ENCODE measurements at places on chromosomes 13 and 19.

GRCh38 chr19:33508431-33508830 lies 13.2 kb downstream of the PEPD start:
- no peak for DNase-seq

GRCh38 chr13:26230703-26231102 lies 8.6 kb upstream of the RNF6 start:
- DNase-seq, result no peak

DNA sequence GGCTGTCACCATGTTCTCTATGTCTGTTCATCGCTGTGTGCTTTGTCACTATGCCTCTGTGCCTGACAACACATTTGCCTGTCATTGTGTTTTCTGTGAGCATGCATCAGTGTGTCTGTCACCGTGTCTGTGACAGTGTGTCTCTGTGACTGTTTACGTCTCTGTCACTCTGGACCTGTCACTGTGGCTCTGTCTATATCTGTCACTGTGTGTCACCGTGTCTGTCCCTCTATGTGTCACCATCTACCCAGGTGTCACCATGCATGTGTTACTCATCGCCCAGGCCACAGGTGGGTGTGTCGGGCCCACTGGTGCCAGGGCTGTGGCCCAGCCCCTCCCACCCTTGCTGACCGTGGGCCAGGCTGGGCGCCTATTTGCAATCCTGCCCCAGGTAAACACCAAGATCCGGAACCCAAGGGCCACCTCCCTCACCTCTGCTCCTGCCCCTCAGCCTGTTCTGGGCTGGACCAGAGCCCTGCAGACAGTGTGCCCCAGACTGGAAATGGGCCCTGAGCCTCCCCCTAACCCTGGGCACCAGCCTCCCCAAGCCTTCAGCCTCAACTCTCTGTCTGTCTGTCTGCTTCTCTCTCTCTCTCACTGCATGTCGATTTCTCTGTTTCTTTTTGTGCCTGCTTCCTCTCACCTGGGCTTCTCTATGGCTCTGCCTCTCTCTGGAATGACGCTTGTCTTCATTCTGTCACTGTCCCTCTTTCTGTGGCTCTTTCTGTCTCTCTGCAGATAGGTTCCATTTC lies 7.7 kb downstream of the IRF2BP1 start:
- no peak for DNase-seq

DNA sequence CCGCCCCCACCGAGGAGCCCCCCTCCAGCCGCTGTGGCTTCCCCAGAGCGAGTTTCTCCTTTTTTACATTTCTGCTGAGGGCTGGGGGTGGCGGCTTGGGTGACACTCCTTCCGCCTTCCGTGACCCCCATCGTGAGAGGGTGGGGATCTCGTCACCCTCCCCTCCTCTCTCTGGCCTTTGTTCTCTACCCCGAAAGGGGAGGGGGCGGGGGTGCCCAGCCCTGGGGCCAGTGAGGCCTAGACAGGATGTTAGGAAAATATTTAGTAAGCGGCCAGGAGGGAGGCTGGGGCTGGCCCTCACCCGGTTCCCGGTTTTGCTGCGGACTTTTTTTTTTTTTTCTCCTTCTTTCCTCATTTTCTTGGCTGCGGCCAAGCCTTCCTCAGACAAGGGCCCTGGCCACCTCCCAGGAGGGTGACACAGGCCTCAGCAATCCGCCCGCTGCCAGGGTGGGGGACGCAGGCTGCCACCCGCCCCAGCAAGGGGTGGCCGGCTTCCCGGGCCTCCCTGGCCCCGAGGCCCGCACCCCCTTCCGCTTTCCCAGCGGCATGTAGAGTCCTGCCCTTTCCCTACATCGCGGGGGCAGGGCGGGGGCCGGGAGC lies 3.9 kb downstream of the MIDN start:
- DNase-seq, result peak; percentile 34

DNA sequence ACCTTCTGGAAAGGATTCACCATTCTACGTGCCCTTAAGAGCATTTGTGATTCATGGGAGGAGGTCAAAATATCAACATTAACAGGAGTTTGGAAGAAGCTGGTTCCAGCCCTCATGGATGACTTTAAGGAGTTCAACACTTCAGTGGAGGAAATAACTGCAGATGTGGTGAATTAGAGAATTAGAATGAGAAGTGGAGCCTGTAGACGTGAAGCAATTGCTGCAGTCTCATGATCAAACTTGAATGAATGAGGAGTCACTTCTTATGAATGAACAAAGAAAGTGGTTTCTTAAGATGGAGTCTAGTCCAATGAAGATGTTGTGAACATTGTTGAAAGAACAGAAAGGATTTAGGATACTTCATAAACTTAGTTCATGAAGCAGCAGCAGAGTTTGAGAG lies 129.1 kb downstream of the TNFRSF19 start:
- no peak for DNase-seq

GRCh38 chr19:4448147-4448985 lies 9.2 kb downstream of the UBXN6 start:
- DNase-seq, result no peak

DNA sequence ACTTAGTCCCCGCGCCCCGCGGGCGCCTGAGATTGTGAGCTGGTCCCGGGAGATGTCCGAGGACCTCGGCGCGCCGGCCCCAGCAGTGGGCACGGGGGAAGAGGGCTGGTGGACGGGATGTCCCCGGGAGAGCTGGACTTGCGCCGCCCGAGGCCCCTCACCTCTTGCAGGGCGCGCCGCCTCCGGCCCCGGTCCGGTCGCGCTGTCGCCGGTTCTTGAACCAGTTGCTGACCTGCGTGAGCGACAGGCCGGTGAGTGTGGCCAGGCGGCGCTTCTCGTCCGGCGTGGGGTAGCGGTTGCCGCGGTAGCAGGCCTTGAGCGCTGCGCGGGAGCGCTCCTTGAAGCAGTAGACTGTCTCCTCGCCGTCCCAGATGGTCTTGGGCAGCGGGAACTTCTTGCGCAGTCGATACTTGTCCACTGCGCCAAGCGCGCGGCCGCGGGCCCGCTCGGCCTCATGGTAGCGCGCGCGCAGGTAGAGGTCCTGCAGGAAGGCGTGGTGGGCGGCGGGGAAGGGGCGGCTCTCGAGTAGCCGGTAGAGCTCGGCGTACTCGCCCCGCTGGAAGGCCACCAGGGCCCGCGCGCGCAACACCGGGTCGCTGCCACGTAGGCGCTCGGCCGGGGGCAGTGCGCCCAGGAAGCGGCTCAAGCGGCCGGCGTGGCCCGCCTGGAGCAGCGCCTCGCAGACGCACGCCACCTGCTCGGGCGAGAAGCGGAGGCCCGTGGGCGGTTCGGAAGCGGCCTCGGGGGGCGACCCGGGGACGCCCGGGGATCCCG lies 984 bp downstream of the SIX5 start:
- DNase-seq, result peak; percentile 66

- peak; percentile 72 for DNase-seq
Measured at GRCh38 chr13:80339912-80340650, 845 bp downstream of the SPRY2 start.

DNA sequence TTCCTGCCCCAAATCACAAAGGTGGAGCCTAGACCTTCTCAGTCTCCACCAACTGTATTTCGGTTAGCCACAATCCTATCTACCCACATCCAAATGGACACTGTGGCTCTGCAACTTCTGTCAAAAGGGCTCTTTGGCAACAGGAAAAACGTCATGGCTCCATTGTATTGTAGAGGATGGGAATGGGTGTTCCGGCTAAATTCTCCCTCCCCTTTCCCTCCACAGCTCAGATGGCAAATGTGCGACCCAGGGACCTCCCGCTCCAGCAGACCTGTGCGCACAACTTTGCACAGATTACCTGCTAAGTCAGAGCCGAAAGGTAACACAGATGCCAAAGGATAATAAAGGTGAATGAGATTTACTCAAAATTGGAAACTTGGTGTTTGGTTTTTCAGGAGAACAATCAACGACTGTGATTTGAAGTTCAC lies 968 bp upstream of the KL start:
- DNase-seq, result no peak

- DNase-seq, result peak; percentile 94
Measured at GRCh38 chr13:112885782-112886268, 83.2 kb upstream of the MCF2L start.

- DNase-seq, result no peak
Measured at GRCh38 chr19:7699003-7699402, 2.9 kb downstream of the FCER2 start.

- DNase-seq, result no peak
Measured at GRCh38 chr13:66926200-66926850, 303.8 kb downstream of the PCDH9 start.

GRCh38 chr19:51644636-51645271 lies 1.9 kb downstream of the SIGLEC14 start:
- no peak for DNase-seq

- DNase-seq, result no peak
Measured at GRCh38 chr13:48738311-48738710, 84.6 kb downstream of the CYSLTR2 start.

DNA sequence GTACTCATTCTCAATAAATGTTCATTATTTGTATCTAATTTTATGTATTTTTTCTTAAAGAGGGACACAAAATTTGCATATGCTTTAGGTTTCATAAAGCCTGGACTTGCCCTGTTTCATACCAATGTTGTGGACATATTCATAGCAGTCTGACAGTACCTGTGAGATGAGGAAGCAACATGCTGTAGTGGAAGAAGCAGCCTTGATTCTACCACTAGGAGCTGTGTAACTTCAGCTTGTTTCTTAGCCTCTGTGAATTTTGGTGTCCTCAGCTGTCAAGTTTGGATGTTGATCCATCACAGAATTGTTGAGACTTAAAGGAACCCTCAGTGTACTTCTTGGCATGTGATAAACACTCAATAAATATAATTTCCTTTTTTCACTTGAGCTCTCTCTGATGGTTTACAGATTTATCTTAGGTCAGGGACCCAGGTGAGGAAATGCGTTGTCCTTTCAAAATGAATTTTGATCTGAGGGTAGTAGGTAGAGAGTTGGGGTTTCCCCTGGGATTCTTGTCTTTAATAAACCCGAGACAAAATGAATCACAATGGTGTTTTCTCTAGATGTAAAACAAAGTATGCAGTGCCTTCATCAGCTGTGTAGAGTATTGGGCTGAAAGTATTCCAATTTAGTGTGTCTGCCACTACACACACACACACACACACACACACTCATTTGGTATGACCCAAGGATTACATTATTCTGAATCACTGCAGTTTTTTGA lies 152.1 kb downstream of the KCNRG start:
- DNase-seq, result no peak

DNA sequence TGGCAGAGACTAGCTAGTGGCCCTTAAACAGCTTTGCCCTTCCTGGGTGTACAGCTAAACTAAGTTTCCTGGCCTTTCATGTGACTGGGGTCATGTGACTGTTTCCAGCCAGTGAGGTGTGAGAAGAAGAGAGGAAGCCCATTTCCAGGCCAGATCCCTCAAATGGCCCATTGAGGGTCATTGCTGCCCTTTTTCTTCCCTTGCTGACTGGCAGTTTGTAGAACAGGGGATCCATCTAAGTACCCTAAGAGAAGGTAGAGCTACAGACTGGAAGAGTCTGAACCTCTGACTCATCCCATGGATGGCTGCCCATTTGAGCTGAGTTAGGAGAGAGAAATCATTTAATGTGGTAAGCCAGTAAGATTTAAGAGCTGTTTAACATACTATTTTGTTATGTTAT lies 2.8 kb downstream of the SWSAP1 start:
- DNase-seq, result no peak

- DNase-seq, result no peak
Measured at GRCh38 chr19:34759218-34759917, 13.6 kb downstream of the ZNF599 start.

- no peak for DNase-seq
Measured at GRCh38 chr19:21474671-21475181, 30.7 kb upstream of the ZNF429 start.

- DNase-seq, result no peak
Measured at GRCh38 chr13:110310541-110311442, 3.7 kb downstream of the COL4A2 start.

DNA sequence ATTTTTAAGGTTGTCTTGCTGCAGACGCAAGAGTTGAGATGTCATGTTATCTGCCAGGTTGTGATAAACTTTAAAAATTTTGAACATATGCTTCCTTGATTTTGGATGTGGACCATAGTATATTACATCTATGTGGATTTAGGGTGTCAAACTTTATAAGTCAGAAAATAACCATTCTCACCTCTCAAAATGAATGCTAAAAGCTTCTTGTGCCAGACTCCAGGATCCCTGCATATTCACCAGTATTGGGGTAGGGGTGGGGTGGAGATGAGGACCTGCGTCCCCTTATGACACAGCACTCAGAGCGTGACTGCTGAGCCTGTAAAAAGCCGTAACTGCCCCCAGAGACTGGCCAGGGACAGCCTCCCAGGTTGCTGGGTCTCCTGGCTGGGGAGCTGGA lies 524.4 kb downstream of the LMO7 start:
- DNase-seq, result no peak

DNA sequence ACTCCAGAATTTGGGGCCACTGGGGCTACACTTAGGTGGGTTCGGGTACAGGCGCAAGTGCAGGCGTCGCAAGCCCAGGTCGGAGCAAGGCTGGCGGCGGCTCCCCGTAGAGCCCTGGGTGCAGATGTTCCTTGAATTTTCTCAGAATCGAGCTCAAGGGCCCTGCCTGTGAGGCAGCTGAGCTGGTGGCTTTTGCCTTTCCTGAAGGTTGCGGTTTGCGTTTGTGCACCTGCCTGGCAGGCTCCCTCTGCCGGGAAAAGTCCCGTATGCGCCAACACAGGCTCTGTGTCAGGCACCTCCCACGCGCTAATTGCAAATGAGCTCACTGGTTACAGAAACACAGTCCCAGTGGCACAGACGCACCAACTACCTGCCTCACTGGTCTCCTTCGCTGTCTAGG lies 5.9 kb downstream of the DOHH start:
- DNase-seq, result no peak

DNA sequence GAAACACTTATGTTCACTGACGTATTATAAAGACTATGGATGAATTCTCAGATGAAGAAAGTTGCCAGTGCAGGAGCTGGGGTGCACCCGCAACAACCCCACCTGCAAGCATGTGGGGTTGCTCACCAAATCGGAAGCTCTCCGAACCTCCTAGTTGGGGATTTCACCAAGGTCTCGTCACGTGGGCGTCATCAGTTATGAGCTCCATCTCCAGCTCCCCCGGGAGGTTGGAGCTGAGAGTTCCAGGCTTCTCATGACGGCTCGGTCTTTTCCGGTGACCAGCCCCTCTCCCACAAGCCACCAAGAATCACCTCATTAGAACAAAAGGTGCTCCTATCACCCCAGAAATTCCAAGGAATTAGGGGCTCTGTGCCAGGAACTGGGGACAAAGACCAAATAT lies 46.1 kb upstream of the TUBGCP3 start:
- DNase-seq, result no peak

GRCh38 chr19:44657211-44657921 lies 13.7 kb downstream of the PVR start:
- DNase-seq, result peak; percentile 76

DNA sequence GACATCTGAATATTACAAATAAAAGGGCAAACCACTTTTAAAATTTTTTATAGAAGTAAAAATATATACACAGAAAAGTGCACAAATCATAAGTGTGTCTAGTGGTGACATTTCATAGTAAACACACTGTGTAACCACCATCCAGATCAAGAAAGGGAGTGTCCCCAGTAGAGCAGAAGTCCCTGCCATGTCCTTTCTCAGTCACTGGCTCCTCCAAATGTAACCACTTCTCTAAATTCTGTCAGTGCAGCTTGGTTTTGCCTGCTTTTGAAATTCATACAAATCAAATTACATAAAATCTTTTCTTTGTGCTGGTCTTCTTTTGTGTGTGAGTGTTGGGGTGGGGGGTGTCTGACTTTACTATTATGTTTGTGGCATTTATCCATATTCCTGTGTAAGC lies 116.5 kb downstream of the RBM26 start:
- no peak for DNase-seq
